ENCODE measurements at places on chromosomes 6 and 20.
A peak's percentile ranks its signal among the peaks of the same experiment; 100 is the strongest.

DNA sequence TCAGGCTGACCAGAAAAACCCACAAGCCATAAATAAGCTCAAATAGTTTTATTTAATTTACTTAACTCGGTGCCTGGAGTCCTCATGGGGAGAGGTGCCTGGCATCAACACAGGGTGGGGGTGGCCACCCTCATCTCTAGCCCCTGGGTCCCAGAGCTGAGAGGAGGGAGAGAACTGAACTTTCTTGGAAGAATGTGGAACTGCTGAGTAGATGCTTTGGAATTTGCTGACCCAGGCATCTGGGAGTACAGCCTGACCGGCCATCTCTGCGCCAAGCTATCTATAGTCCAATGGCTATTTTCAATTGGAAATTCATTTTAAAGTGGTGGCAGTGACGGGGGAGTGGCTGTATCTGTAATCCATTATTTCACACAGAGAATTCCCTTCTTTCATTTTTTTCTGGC lies 104.8 kb downstream of the CDH26 start:
- DNase-seq, result no peak

DNA sequence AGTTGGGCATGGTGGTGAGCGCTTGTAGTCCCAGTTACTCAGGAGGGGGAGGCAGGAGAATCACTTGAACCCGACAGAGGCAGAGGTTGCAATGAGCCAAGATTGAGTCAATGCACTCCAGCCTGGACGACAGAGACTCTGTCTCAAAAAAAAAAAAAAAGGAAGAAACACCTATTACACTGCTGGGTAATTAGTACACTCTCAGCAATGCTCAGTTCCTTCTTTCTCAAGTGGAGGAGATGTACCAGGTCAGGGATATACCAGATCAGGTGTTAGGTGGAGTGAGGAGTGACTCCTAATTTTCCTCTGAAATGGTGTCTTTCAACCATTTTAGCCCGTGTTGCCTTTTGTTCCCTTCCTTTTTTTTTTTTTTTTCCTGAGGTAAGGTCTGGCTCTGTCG lies 30.0 kb upstream of the UBR2 start:
- no peak for DNase-seq

DNA sequence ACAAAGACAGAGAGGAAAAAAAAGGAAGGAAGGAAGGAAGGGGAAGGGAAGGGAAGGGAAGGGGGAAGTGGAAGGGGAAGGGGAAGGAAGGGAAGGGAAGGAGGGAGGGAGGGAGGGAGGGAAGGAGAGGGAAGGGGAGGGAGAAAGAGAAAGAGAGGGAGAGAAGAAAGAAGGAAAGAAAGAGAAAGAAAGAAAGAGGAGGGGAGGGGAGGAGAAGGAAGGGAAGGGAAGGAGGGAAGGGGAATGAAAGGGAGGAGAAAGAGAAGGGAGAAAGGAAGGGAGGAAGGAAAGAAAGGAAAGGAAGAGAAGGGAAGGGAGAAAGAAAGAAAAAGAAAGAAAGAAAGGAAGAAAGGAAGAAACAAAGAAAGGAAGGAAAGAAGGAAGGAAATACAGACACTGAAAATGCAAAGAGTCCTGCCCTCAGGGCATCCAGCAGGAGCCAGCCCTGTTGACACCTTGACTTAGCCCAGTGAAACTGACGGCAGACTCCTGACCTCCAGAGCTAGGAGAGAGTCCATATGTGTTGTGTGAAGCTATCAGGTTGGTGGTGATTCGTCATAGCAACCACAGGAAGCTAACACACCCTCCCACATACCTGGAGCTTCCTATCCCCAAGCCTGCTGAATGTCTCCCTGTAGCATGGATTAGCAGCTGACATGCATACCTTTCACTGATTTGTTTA lies 58.7 kb upstream of the SULF2 start:
- no peak for DNase-seq

DNA sequence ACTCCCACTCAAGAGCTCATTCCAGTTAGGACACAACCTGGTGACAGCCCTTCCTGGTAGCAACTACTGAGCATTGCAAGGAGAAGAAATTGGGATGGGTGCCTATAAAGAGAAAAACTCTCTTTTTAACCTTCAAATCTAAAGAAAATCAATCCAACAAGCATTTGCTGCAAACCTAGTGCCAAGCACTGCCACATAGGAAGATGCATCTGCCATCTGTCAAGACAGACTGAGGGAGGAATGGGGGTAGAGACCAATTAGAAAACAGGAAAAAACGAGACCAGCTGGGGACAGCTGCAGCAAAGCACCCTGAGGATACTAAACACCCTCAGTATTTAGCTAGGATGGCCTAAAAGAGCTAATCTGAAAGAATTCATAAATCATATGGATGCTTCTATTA lies 27.9 kb downstream of the HLA-DMB start:
- DNase-seq, result no peak

- no peak for DNase-seq
Observed at GRCh38 chr6:70503813-70504465, 62.8 kb upstream of the SDHAF4 start.

GRCh38 chr20:11976966-11977365 lies 59.3 kb downstream of the BTBD3 start:
- DNase-seq, result no peak

DNA sequence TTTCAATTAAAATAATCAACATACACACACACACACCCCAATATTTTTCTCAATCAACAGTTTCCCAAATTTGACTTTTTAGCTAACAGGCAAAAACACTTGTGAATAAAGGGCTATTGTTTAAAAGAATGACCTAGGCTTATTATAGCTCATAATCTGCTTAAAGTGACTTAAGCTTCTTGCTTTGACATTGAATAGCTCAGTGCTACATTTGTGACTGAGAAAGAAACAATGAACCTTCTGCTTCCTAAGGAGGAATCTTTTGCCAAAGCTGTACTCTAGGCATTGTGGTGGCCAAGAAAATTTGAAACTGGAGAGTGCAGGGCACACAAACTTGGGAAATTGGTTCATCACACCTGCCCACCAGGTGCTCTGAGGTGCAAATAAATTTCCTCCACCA lies 282.0 kb downstream of the SYNE1 start:
- DNase-seq, result no peak

DNA sequence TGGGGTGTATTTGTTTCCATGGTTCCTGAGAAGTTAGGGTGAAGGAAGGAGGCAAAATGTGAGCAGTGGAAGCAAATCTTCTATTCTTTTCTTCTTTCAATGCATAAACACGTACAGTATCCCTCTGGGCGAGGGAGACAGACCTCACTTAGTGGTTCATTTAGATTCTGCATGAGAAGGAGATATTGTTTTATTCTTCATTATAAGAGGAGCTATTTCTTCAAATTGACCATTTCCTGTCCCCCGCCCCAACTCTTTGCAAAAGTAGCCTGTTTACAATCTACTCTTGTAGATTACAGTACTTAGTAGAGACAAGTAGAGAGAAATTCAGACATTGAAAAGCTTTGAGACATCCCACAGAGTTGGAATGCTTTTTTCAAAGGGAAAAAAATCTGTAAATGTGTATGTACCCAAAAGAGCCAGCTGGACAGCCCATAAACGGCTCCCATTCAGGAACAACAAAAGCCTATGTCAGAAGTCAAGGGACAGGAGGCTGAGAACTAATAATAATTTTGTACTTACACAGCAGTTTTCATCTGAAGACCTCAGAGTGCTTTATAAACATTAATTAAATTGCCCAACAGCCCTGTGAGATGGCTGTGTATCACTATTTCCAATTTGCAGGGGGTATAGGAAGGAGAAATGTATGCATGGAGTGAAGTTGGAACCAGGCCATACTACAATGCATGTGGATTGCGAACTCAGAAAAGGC lies 23.9 kb downstream of the CD83 start:
- no peak for DNase-seq

GRCh38 chr6:34897130-34897529 lies 8.1 kb downstream of the ANKS1A start:
- no peak for DNase-seq

DNA sequence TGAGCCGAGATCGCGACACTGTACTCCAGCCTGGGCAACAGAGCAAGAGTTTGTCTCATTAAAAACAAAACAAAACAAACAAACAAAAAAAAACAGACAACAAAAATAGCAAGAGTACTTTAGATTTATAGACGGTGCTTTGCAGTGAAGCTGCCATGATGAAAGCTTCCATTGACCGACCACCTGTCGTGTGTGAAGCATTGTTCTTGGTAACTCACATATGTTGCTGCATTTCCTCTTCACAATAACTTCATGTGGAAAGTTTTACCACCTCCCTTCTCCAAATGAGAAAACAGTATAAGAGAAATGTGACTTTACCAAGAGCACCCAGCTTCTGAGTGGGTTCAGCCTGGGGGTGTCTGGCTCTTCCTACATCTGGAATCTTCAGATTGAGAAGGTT lies 56.4 kb upstream of the PTGIS start:
- DNase-seq, result no peak

- no peak for DNase-seq
Observed at GRCh38 chr20:15655295-15655874, 917.9 kb downstream of the KIF16B start.

GRCh38 chr6:137728386-137729349 lies 138.4 kb upstream of the TNFAIP3 start:
- no peak for DNase-seq

- no peak for DNase-seq
Observed at GRCh38 chr6:138162955-138163575, 1.3 kb downstream of the ARFGEF3 start.

- no peak for DNase-seq
Observed at GRCh38 chr6:38391206-38391605, 248.5 kb downstream of the BTBD9 start.

- DNase-seq, result no peak
Observed at GRCh38 chr20:52777171-52777570, 195.0 kb upstream of the TSHZ2 start.

GRCh38 chr6:24228681-24229255 lies 102.8 kb downstream of the NRSN1 start:
- peak; percentile 8 for DNase-seq

DNA sequence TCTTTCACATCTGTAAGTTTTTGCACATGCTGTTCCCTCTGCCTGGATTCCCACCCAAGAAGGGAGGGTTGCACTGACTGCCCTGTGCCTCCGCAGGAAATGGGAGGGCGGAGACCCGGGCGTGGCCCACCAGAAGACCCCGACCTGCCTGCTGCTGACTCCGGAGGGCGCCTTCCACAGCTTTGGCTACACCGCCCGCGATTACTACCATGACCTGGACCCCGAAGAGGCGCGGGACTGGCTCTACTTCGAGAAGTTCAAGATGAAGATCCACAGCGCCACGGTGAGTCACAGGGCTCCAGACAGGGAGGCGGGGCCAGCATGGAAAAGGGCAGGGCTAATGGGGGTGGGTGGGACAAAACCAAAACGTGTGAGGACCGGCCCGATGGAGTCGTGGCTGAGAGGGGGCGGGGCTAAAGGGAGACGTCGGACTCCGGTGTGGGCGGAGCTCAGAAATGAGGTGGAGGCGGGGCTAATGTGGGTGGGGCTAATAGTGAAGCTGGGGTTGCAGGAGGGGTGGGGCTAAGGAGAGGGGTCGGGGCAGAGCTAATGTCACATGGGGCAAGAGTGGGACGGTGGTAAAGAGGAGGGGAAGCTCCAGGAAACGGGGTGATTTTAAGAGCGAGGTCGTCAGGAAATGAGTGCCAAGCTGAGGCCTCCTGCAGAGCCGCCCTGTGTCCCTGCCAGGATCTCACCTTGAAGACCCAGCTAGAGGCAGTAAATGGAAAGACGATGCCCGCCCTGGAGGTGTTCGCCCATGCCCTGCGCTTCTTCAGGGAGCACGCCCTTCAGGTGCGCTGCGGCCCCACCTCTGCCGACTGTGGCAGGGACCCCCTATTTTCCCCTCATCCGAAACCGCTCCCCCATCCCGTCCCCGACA lies 12.6 kb downstream of the HSPA12B start:
- peak; percentile 76 for DNase-seq

- DNase-seq, result no peak
Observed at GRCh38 chr6:3769610-3770009, 18.1 kb upstream of the PXDC1 start.

DNA sequence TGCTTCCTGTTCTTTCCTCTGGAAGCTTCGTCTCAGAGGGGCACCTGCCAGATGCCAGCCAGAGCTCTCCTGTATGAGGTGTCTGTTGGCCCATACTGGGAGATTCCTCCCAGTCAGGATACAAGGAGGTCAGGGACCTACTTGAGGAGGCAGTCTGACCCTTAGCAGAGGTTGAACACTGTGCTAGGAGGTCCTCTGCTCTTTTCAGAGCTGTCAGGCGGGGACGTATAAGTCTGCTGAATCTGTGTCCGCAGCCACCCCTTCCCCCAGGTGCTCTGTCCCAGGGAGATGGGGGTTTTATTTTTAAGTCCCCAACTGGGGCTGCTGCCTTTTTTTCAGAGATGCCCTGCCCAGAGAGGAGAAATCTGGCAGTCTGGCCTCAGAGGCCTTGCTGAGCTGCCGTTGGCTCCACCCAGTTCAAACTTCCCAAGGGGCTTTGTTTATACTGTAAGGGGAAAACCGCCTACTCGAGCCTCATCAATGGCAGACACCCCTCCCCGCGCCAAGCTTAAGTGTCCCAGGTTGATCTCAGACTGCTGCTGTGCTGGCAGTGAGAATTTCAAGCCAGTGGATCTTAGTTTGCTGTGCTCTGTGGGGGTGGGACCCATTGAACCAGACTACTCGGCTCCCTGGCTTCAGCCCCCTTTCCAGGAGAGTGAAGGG lies 326.7 kb downstream of the BCKDHB start:
- DNase-seq, result no peak

DNA sequence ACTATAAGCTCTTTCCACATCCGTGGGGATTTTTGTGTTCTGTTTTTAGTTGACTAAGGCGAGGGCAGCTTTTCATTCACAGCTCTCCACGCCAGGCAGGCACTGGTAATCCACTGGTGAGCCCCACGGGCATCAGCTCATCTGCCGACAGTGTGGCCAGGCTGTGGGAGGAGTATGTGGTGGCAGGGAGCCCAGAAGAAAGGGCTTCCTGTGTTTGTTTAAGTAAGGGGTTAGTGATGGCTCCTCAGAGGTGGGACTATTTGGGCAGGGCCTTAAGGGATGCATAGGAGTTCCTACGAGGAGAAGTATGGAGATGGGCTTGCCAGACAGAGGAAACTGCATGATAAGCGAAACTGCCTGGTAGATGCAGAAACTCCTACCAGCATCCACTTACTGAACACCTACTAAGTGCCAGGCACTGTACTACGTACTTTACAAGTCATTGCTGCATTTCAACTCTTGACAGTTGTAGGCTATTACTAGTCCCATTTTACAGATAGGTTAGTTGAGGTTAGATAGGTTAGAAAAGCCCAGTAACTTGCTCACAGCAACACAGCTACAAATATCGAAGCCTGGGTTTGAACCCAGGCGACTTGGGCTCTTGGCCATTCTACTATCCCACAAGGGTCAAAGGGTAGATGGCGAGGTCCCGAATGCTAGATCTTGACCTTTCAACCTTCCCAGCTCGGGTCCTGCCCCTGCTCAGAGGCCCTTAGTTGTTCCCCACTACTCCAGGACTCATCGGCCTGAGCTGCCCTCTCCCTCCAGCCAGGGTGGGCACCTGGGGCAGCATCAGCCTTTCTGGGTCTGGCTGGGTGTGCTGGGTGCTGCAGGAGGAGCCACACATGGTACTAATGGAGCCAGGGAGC lies 55.1 kb downstream of the CEBPB start:
- DNase-seq, result no peak

Data from stimulated activated naive CD8-positive, alpha-beta T cell treated with anti-CD3 and anti-CD28 coated beads, Interleukin-15, Interleukin-2, amounts not matched to agents 100 U/mL and 50 U/mL, for 24 hours (primary cell).